GM23338 (cell line): ENCODE measurements at places on chromosomes 3 and 15.

- peak; percentile 23 for DNase-seq
These were observed 325 bp downstream of the ALCAM start for GRCh38 chr3:105367063-105367405.

- no peak for DNase-seq
These were observed 29.4 kb upstream of the PPIB start for GRCh38 chr15:64191971-64192830.

GRCh38 chr15:97940993-97941392 lies 19.5 kb upstream of the ARRDC4 start:
- no peak for DNase-seq

DNA sequence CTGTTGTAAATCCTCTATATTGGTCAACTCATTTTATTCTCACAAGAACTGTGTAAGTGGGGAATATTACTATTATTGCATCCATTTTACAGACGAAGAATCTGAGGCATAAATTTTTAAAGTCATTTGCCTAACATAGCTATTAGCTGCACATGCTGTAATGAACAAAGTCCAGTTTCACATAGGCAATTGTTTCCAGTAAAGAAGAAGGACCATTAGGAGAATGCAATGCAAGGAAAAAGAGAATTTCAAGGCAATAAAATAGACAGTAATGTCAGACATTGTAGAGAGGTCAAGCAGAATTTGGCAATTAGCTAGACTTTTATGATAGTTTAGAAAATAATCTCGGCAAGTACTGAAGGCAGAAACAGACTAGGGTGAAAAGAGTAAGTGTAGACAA lies 578.7 kb upstream of the NECTIN3 start:
- DNase-seq, result no peak

DNA sequence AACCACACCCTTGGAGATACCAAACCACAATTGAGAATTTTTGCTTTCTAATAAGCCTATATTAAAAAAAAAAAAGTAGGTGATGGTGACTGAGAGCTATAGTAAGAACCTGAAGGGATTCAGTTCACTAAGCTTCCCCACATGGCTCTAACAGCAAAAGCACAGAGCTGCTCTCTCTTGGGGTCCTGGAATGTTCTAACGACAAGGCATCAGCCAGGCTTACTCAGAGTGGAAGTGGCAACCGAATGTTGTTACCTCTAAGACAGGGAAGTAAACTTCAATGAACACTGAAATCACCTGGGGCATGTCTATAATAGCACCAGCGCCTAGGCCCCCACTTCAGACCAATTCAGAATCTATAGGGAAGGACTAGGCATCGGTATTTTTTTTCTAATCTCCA lies 397.7 kb downstream of the MAGI1 start:
- DNase-seq, result peak; percentile 65

GRCh38 chr3:73249047-73249446 lies 187.6 kb downstream of the EBLN2 start:
- DNase-seq, result no peak

GRCh38 chr3:43190670-43191069 lies 84.8 kb upstream of the POMGNT2 start:
- DNase-seq, result no peak

DNA sequence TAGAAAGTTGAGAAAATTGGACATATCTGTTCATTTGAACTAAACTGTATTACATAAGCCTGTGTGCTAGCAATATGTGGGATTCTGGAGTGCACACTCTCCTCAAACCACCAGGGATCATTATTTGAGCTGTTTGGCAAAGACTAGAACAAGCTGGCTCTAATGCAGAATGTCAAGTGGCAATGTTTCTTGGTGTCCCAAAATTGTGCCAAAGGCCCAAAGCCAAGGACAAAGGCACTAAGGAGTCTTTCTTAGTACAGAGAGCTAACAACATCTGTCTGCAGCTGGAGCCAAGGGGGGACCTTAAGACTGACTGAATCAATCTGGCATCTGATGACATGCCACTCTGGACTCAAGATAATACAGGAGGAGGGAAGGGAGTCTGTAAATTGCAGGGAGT lies 76.7 kb upstream of the STRIT1 start:
- no peak for DNase-seq

GRCh38 chr3:67073812-67074211 lies 75.7 kb downstream of the KBTBD8 start:
- no peak for DNase-seq

DNA sequence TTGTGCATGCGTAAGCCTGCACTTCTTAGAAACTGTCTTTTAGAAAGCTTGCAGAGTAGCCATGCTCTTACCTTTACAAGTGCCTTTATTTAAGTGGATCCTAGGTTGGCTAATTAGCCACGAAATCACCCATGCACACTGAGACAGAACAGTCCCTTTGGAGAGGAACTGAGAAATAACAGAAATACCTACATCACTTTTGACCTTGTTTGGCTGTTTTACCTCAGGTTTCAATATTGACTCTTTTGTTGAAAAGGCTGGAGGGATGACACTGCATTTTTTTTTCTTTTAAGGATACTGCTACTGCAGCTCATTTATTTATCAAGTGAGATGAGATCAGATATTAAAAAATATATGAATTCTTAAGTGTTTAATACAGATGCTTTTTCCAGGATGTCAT lies 155.6 kb upstream of the GOLIM4 start:
- no peak for DNase-seq

DNA sequence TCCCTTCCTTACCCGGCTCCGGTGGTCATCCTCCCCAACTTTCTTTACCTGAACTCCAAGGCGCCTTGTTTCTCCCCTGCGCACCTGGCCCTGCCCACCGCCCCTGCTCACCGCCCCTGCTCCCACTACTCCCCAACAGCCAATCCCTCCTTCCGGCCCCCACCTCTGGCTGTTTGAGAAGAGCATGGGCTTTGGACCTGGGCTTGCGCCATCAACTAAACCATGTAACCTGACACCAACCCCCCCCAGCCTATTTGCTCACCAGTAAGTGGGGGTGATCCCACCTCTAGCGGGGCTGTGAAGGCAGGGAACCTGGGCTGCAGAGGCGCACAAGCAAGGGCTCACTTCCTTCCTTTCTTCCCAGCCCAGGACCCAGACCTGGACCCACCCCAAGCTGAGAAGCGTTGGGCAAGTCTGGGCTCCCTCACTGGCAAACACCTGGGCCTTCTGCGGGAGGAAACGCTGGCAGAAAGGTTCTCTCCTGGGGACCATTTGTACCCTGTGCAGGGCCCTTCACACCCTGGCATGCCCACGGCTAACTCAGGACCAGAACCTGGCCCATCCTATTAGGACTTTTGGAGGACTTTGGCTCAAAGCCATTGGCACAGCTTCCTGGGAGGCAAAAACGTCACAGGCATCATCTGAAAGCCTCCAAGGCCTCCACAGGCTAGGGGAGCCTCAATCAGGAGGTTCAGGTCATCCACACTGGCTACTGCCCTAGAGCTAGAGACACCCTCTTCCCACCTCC lies at the start of gene PLXNB1:
PLXNB1 (minus strand) TSS at position 127 of the 748 bp plus-strand sequence. CDS start 5,475 bp downstream, outside the sequence.
- DNase-seq, result peak; percentile 98

GRCh38 chr3:196251918-196252317 lies 35.6 kb downstream of the SLC51A start:
- no peak for DNase-seq

DNA sequence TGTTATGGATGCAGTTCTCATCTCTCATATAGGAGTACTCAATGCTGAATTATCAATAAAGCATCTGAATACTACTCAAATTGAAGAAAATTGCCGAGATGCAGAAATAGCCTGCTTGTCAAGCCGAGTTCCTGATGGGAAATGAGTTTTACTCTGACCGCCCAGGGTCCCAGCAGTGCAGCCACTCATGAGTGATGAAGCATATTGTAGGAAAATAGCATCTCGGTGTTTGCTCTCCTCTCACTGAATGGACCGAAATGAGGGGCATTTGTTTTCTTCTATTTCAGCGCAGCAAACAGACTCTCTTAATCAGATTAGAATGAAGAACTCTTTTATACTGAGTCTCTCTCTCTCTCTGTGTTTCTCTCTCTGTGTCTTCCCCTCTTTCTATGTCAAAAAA lies 190.0 kb downstream of the GABRB3 start:
- DNase-seq, result no peak

GRCh38 chr15:31488437-31489204 lies 162.0 kb downstream of the KLF13 start:
- DNase-seq, result peak; percentile 90

DNA sequence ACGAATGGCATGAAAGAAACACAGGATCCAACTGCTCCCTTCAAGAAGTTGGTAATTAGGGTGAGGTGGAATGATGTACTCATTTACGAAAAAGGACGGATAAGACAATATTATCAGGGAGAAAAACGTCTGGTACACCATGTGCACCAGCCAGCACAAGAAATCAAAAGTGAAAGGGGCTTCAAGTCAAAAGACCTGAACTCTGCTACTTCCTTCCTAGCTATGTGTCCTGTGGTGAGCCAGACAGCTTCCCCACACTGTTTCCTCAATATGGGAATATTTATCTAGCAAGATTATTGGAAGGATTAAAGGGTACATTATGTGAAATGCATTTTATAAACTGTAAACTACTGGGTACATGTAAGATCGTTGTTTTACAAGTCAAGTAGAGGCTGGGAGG lies 33.9 kb downstream of the RAB27A start:
- no peak for DNase-seq

GRCh38 chr3:95172164-95172943 lies 1109.5 kb downstream of the NSUN3 start:
- peak; percentile 10 for DNase-seq

DNA sequence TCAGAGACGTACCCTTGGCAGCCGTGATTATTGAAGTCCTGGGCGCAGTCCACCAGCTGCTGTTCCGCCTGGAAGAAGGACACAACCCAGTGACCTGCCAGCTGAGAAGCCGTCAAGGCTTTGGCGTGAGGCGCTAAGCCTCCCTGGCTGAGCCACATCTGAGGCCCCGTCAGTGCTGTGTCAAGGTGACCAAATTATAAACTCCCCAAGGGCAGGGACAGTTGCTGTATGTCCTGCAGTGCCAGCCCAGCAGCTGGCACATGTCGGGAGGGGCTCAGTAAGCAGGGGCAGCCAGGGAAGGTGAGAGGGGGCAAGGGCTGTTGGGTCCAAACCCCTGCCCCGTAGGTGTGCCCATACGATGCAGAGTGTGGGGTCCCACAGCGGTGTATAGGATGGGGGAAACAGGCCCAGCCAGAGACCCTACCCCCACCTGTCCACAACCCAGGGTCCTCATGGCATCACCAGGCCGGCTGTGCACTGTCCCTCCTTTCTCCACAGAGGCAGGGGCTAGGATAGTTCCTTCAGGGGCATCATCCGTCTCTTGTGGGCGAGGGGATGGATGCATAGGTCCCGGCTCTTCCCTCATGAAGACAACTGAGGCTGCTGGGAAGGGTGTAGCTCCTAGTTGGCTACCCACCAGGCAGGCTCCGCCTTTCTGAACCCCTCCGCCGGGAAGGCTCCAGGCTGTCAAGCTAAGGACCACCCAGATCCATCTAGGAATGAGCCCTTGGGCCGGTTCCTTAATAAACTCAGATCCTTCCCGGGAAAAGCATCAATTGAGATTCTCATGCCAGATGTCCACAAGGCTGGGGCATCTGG lies 13.2 kb downstream of the CTSH start:
- DNase-seq, result no peak

DNA sequence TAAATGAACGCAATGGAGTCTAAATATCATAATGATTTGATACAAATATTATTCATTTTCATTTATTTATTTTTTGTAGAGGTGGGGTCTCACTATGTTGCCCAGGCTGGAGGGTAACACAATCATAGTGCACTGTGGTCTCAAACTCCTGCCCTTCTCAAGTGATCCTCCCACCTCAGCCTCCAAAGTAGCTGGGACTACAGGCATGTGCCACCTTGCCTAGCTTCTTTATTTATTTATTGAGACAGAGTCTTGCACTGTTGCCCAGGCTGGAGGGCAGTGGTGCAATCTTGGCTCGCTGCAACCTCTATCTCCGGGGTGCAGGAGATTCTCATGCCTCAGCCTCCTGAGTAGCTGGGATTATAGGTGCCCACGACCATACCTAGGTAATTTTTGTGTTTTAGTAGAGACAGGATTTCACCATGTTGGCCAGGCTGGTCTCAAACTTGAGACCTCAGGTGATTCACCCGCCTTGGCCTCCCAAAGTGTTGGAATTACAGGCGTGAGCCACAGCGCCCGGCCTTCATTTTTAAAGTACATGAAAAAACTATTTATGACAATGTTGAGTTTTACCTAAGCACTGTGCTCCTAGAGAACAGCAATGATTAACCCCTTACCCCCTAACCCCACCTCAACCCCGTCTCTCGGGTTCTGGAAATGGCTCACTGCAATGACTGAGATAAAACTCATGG lies 4.0 kb upstream of the AEN start:
- no peak for DNase-seq

- DNase-seq, result no peak
These were observed 538.6 kb downstream of the NR2F2 start for GRCh38 chr15:96869122-96869521.

DNA sequence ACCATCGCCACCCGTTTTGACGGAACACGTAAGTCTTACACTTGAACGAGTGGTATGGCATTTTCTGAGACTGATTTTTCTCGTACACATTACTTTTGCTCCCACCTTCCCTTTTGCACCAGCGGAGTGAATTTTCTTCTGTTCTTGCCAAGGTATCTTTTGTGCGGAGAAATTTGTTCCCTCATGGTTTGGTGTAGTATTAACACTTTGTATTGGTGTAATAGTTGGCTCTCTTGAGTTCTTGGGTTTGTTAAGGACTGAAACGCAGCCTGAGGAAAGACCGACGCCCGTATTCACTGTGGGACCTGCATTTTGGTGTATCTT lies 420 bp downstream of the KCNH8 start:
- DNase-seq, result no peak

GRCh38 chr15:85479071-85479647 lies 98.8 kb downstream of the AKAP13 start:
- DNase-seq, result peak; percentile 63

- no peak for DNase-seq
These were observed 15.5 kb upstream of the ACAP2 start for GRCh38 chr3:195458316-195458717.

- DNase-seq, result no peak
These were observed 124.0 kb upstream of the GOLGA6L4 start for GRCh38 chr15:84111575-84111974.

GRCh38 chr3:50356553-50356952 lies 2.8 kb downstream of the TMEM115 start:
- no peak for DNase-seq

DNA sequence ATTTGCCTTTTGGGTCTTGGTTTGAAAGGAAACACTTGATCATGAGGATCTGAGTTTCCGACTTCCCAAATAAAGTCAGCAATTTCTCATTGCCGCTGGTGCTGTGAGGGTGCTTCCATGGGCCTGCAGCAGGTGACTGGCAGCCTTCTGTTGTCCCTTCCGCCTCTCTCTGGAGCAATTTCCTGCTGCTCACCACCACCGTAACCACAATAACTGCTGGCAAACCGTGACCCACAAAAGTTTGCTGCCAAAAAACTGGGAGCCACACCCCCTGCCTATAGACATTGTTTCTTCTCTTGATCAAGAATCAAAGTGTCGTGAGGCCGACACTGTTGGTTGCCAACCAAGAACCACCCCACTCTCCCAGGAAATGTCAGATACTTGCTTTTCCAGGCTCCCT lies 164.0 kb downstream of the NR2F2 start:
- DNase-seq, result no peak

DNA sequence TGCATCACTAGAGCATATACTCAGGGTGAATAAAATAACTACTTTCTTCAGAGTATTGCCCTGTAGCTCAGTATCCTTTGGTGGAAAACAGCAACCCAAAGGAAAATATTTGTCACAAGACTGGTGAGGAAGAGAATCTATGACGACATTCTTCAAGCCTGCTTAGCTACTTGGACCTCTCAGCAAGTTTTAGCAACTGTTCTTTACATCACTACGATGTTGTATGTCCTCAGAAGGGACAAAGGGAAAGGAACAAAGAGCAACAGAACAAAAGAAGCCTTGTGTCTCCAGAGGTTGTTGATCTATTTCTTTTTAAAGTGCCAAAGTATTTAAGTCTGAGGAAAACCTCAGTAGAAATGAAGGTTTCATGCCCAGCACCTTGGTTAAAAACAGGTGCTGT lies 746.7 kb downstream of the NAALADL2 start:
- peak; percentile 36 for DNase-seq
